ENCODE measurements at places on chromosomes 2 and 18.

GRCh38 chr2:69166812-69167468, 154.0 kb downstream of the ANTXR1 start:
- no peak for DNase-seq

DNA sequence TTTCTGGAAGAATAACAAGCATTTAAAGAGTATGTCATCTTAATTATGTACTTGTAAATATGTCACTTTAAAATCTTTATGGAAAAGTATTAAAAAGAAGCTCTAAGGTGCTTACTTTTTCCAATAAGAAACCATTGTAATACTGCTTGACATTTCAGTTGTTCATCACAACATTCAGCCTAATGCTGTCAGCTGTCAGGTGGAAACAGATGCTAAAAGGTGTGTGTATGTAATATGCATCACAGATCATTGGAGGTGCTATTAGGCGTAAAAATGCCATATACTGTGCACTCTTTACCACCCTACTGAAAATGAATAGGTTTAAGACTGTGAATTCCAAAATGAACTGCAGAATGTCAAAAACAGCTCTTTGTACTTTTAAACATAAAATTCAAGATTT, 40.3 kb downstream of the METTL8 start:
- no peak for DNase-seq

- DNase-seq = no peak
Measured at GRCh38 chr2:200423541-200423940, 86.3 kb downstream of the KCTD18 start.

GRCh38 chr18:9760641-9761040, 52.5 kb downstream of the RAB31 start:
- no peak for DNase-seq

GRCh38 chr18:31513189-31513935, 15.4 kb downstream of the DSG2 start:
- DNase-seq = no peak

DNA sequence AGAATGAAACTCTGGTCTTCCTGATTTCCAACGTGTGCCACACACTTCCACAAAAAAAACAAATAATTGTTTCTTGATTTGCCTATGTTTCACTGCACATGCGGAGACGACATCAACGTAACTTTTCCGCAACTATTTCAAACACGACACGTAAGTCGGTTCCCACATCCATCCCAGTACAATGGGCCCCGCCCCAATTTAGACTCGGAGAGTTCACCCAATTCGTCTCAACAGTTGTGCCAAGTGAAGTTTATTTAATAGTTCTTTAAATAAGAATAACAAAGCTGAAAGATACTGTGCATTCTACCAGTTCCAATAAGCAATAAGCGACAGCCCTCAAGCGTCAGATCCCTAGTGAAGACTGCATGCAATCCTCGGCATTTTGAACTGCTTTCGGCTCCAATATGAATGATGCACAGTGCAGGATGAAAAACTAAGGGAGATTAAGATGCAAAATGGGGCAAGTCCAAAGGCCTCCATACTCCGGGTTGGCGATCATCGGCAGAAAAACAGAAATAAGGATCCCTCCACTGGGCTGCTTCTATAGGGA, 664 bp downstream of the CCT4 start:
- DNase-seq = no peak

- no peak for DNase-seq
Measured at GRCh38 chr2:6921321-6921922, 4.2 kb downstream of the RNF144A start.
